ENCODE measurements at places on chromosomes 3 and 15. TPM values are rescaled to one million over a fixed set of nuclear protein-coding genes. Genes with fewer than 3 reads are reported as not detected.

- DNase-seq, result no peak
Observed at GRCh38 chr3:137771401-137772213, 7.5 kb downstream of the SOX14 start.

PRR23C gene
- not detected for polyA plus RNA-seq

GRCh38 chr3:10981961-10982360, 10.6 kb upstream of the SLC6A1 start:
- no peak for DNase-seq

DNA sequence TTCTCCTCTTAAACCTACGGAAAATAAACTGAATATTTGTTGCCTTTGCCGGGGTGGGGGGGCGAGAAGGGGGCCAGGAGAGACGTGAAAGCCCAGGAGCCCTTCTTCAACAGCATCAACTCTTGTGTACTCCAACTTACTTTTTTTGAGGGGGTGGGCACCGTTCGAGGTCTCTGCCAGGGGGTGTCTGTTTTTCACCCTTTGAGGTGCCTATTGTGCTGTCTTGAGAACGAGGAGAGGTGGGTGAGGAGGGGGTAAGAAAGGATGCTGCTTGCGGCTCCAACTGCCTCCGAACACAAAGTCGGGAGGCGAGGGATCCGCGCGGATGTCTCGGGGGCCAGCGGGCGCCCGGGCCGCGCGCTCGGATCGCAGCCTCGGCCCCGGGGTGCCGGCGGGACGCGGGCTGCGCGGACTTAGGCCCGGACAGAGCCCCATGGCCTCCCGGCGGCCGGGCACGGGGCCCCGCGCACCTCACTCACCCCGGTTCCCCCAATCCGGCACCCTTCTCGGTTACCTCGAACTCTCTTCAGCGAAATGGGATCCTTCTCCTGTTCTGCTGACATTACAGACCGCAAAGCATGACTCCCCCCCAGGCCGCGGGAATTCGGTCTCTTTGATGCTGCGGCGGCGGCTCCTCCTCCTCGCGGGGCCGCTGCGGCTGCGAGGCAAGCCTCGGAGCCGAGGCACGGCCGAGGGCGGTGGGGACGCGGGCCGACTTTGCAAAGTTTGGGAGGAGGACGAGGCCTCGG, 650 bp downstream of the PYGO1 start:
- peak; percentile 43 for DNase-seq

DNA sequence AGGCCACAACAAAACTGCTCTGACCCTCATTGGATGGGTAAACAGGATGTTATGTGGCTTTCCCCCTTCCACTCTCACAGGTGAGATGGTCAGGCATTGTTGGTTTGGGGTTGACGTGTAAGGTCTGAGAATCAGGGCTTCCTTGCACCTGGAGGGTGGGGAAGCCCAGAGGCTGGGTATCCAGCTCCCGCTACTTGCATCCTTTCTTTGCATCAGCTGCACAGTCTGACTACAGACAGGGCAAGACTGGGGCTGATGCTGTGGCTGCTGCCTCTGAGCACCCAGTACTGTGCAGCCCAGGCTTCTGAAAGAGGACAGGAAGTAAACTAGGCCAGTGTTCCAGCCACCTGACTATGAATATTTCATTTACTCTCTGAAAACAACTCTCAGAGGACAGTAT, 58.0 kb upstream of the ATP2B2 start:
- DNase-seq, result no peak

DNA sequence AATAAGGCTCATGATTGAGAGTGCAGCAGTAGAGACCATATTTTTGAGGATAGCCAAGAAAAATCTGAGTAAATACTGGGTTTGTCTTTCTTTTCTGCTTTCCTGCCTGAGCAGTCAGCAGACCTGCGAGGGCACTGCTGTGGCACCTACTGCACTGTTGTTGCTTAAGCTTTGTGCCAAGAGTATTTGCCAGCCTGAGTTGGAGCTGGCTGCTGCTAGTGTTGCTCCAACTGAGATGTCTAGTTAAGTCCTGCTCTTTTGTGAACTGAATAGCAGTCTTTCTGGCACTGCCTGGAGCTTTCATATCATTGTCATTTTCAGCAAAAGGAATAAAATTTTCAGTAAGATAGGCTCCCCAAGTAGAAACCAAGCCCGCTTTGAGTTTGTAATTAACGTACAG, 214.5 kb upstream of the P2RY1 start:
- no peak for DNase-seq

- no peak for DNase-seq
Observed at GRCh38 chr3:11568503-11569155, 75.1 kb downstream of the VGLL4 start.

DNA sequence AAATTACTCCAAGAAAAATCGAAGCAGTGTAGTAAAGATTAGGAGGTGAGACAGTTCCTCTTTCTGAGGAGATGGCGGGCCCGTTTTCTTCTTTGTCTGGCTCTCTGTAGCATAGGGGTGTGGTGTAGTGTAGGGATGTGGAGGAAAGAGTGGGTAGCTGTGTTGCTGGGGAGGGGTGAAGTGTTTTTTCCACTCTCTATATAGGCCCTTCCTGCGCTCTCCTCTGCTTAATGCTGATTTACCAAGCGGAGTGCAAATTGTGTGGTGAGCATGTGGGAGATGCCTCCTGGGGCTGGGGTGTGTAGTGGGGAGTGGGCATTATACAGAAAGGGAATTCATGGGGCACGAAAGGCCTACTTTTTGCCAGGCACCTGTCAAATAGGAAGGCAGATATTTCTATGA, 94.9 kb downstream of the ST6GAL1 start:
- no peak for DNase-seq
